ENCODE measurements at places on chromosomes 12 and 14. TPM values are rescaled to one million over a fixed set of nuclear protein-coding genes. Genes with fewer than 3 reads are reported as not detected.

The EXOC3L4 gene
- total RNA-seq, result 0.75 TPM

The PPM1H gene
- 3.3 TPM for total RNA-seq

The LHX5 gene
- total RNA-seq, result not detected

The NID2 gene
- total RNA-seq, result 96.3 TPM

The PLA2G1B gene
- total RNA-seq, result 0.75 TPM

The KLRK1 gene
- 0.44 TPM for total RNA-seq

All from muscle of leg (tissue), 16 donors.